Bronchial epithelial cell (primary cell): ENCODE measurements at places on chromosomes 11 and 22. TPM values are rescaled to one million over a fixed set of nuclear protein-coding genes. Genes with fewer than 3 reads are reported as not detected.

KIAA1671 gene
- 14.7 and 24.2 TPM in 2 replicates for total RNA-seq

RIMBP3B gene
- total RNA-seq, result under 0.01 TPM in 1 of 2 replicates, not detected in the other

THOC5 gene
- total RNA-seq, result 43.2 and 44.0 TPM in 2 replicates

MTA2 gene
- 150 and 162 TPM in 2 replicates for total RNA-seq

RFPL2 gene
- not detected in 2 replicates for total RNA-seq

F2 gene
- total RNA-seq, result 0.26 and 0.38 TPM in 2 replicates

ABTB2 gene
- total RNA-seq, result 0.53 and 2.2 TPM in 2 replicates

SHISA8 gene
- total RNA-seq, result not detected in 2 replicates

OR5A1 gene
- not detected in 2 replicates for total RNA-seq

SLC22A25 gene
- not detected in 2 replicates for total RNA-seq

CHADL gene
- total RNA-seq, result 1.6 and 2.4 TPM in 2 replicates

DDB1 gene
- 154 and 228 TPM in 2 replicates for total RNA-seq

GSTT2B gene
- 0.79 and 0.90 TPM in 2 replicates for total RNA-seq

NOX4 gene
- 0.26 TPM in 1 of 2 replicates, not detected in the other for total RNA-seq
